ENCODE measurements at places on chromosomes 6 and 20.

GRCh38 chr20:54195483-54196472 lies 12.1 kb upstream of the PFDN4 start:
- DNase-seq = no peak

DNA sequence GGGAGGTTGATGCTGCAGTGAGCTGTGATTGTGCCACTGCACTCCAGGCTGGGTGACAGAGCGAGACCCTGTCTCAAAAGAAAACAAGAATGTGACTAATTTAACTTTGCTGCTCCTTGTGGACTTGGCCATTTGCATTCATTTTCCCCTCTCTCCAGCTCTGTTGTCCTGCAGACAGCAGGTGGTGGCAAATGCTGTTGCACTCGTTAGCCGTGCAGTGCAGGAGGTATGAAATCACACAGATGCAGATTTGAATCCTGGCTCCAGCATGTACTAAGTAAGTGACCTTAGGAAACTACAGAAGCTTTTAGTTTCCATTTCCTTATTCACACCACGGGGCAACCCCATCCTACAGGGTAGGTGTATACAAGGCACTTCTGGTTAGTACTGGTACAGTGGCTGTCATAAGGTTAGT lies 9.6 kb upstream of the BEND3 start:
- no peak for DNase-seq

GRCh38 chr20:13042458-13042794 lies 33.7 kb downstream of the SPTLC3 start:
- DNase-seq = no peak

- DNase-seq = no peak
Observed at GRCh38 chr20:50435397-50436051, 74.7 kb upstream of the PTPN1 start.

GRCh38 chr6:116877743-116878142 lies 701 bp downstream of the RFX6 start:
- DNase-seq = no peak

DNA sequence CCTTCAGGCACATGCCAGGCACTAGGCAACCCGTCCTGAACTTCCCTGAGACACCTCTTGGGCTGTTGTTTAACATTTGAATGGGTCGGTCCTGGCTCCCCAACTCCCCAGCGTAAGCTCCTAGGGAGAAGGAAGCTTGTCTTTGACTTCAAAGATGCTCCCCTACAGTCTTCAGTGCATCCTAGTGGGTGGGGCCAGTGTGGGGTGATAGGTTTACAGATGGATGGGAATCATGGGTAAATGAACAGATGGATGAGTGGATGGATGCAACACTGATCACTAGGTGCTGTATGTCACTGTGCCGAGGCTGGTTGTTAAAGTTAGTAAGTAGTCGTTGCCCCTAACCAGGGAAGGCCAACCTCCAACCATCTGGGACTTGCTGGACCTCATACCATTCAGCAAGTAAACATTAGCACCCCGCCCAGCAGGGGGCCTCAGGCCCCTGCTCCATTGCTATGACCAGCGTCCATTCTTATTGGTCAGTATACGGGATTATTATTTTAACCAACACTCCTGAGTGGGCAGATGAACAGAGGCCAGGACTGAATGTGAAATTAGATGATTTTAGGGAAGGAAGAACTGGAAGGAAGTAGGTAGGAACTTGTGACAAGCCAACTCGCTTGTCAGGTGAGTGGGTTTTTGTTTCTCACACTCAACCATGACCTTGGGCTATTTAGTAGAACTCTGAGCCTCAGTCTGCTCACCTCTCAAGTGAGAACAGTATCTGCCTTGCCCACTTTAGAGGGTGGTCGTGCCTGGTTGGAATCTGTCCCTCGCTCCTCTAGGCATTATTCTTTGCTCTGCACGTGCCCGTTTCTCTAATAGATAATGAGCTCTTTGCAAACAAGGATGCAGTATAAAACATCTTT lies 82.9 kb upstream of the FOXP4 start:
- peak; percentile 54 for DNase-seq

DNA sequence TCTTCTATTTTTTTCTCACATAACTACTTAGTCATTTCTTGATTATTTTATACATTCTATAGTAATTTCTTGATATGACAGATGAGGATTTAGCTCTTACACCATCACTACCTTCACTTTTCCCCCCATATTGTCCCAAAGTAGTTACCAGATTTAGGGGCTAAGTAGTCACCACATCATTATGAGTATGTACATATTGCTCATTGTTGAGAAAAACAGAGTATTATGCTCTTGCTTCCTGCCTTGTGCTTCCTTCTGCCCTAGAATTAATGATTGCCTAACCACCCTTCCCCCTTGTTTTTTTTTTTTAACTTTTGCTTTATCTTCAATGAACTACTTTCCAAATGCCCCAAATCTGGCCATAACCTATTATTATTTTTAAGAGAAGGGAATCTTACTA lies 6.8 kb upstream of the HLA-B start:
- DNase-seq = no peak

DNA sequence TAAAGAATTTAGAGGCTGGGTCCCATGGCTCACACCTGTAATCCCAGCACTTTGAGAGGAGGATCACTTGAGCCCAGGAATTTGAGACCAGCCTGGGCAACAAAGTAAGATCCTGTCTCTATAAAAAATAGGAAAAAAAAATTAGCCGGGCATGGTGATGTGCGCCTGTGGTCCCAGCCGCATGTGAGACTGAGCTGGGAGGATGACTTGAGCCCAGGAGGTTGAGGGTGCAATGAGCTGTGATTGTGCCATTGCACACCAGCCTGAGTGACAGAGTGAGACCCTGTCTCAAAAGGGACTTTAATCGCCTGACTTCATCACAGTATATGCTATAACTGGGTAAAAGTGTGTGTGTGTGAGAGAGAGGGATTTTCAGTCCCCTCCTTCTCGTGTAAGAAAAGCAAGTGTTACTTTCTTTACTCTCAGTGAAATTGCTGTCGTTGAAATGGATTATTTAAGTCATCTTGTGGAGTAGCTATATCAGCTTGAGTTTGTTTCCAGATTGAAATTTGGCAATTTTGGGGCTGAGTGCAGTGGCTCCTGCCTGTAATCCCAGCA lies 7.5 kb downstream of the NCOA3 start:
- no peak for DNase-seq

DNA sequence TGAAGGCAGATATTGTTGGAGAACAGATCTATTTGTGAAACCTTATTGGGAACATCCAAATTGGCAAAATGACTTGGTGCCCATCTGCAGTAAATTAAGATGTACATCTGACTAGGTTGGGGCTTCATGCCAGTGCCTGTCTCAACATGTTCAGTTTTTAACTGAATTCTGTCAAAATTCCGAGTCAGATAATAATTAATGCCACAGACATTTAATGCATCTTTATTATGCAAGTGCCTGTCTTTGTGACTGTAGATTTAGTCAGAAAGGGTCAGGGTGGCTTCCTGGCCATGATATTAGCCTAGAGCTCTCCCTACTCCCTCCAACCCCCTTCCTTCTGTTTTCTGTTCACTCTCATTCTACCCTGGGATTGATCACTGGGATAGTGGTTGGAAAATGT lies 199.3 kb upstream of the FLRT3 start:
- no peak for DNase-seq

DNA sequence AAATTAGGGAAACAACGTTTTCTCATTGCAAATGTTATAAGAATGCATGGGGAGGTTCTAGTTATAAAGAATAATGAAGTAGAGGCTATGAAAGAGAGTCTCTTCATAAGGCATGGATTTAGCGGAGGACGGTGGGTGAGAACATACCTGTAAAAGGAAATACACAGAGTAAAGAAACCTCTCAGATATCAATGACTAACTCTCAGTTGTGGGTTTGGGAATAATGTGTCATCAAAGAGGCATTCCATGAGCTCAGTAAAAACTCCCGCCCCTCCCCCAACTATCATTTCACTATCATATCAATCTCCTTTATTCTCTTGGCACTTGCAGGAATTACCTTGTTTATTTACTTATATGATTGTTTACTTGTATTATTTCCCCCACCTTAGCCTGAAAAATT lies 695.4 kb downstream of the PTPRT start:
- DNase-seq = no peak

- no peak for DNase-seq
Observed at GRCh38 chr20:15865553-15865952, 707.7 kb downstream of the KIF16B start.

GRCh38 chr6:43698584-43699349 lies 11.2 kb upstream of the MRPS18A start:
- no peak for DNase-seq

DNA sequence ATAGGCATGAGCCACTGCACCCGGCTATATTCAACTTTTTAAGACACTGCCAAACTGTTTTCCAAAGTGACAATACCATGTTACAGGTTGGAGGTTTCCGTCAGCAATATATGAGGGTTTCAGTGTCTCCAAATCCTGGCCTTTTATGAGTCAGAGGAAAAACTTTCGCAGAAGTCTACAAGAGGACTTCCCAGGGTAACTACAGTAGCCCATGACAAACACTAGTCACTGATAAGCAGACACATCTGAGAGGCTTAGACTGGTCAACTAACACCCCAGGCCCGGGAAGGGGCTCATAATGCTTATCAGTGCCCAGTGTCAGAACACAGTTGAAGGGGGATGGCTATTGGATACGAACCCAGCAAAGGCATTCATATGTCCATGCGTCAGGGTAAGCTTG lies 85.4 kb downstream of the SOX4 start:
- no peak for DNase-seq

- no peak for DNase-seq
Observed at GRCh38 chr6:29705389-29706231, 17.6 kb upstream of the HLA-F start.

DNA sequence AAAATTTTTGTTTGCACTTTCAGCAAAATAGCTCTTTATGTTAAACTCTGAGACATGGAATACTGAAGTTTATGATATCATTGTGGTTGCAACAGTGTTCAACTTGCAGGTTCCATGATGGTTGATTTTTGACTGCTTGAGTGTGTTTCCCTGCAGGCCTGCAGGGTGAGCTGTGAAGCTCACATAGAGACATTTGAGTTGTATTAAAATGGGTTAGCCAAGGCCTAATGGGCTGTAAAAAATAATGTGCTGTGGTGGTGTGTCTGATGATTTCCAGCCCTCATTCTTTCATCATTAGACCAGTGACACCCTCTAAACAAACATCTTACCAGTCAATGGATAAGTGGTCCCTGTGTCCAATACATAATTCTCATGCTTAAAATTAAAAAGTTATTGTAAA lies 321.4 kb downstream of the FARS2 start:
- DNase-seq = no peak

- no peak for DNase-seq
Observed at GRCh38 chr6:35031611-35032529, 109.3 kb downstream of the TCP11 start.

GRCh38 chr6:56625356-56625755 lies 17.3 kb downstream of the DST start:
- no peak for DNase-seq

DNA sequence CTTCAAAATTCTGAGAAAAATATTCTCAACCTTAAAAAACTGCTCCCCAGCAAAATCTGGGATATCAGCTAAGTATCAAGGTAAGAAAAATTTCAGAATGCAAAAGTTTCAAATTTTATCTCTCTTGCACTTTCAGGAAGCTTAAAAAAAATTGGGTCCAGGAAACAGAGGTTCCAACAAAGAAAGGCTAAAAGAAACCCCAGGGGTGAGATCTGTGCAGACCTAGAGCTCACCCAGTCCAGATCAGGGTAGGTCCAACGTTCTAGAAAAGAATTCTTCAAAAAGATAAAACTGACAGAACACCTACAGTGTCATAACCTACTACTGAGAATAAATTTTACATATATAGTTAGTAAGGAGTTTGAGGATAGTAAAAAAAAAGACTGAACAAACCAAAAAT lies 23.5 kb downstream of the ILRUN start:
- no peak for DNase-seq

GRCh38 chr6:23663652-23664051 lies 462.4 kb upstream of the NRSN1 start:
- DNase-seq = no peak

- DNase-seq = no peak
Observed at GRCh38 chr6:69378326-69378725, 418.5 kb downstream of the LMBRD1 start.

DNA sequence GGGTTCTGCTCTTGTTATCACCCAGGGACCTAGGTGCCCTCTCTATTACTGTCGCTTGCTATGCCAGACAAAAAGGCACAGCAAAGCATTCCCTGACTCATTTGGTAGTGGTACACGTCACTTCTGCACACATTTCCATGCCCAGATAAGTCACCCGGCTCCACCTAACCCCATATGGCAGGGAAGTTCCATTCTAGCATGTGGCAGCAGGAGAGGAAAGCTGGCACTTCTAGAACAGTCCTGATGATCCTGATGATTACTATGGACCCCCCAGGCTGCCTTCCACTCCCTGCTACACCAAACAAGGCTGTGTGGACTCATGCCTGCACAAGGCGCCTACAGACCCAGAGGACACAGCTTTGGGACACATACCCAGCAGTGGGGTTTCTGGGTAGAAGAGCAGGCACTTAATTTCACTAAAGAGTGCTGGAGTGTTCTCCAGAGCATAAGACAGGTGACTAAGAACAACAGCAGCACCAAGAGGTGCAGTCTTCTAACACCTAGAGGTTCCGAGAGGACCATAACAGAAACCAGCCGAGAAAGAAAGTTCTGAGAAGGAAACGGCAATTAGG lies 53.5 kb upstream of the NELFCD start:
- no peak for DNase-seq

DNA sequence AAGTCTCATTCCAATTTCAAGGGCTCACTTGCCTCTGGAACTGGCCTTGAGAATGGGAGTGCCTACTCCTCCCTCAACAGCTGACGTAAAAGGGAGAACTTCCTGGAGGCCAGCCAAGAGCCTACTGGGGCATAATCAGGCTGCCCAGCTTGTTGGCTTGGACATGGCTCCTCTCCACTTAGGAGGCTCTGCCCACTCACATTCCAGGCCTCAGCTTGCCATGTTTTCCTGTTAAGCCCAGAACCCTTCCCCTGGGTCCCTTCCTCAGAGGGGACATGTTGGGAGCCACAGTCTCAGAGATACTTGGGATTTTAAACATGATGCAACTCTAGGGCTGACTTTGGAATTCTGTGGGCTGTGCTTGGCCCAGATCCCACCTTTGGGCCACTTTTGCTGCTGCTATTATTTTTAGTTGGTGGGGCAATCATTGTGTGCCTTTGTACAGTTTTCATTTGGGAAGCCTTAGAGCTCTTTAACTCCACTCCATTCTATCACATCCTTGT lies 31.5 kb upstream of the ADTRP start:
- peak; percentile 60 for DNase-seq

GRCh38 chr6:154277629-154278017 lies 79.0 kb downstream of the IPCEF1 start:
- no peak for DNase-seq

DNA sequence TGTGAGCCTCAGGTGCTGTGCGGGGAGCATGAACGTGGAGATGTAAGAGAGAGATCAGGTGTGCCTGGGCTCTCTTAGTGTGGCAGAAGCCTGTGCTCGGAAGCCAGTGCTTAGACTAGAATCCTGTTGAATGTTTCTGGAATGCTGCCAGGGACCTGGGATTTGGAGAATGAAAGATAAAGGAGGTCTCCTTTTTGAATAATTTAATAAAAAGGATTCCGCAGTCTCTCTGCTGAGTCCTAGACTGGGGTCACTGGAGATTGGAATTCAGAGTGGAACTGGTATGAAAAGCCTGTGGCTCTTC lies 18.8 kb upstream of the EFCAB8 start:
- DNase-seq = no peak

All from thoracic aorta (tissue), 2 donors.